ENCODE measurements at places on chromosomes 2 and 18. TPM values are rescaled to one million over a fixed set of nuclear protein-coding genes. Genes with fewer than 3 reads are reported as not detected.

The SPATS2L gene
- total RNA-seq, result 99.3 TPM

The RAPGEF4 gene
- total RNA-seq, result not detected

The ZNF516 gene
- total RNA-seq, result 23.3 TPM

The CYP26B1 gene
- 1.4 TPM for total RNA-seq

The VIT gene
- not detected for total RNA-seq

The SEPTIN10 gene
- total RNA-seq, result 50.0 TPM

The CASP10 gene
- total RNA-seq, result 2.6 TPM

The OXER1 gene
- not detected for total RNA-seq

The TSPYL6 gene
- total RNA-seq, result not detected

The SERPINB13 gene
- total RNA-seq, result not detected

The ELMOD3 gene
- 18.9 TPM for total RNA-seq

The SERPINB8 gene
- 9.5 TPM for total RNA-seq

The IL1B gene
- total RNA-seq, result 21.2 TPM

- DNase-seq, result no peak
These were observed 66.8 kb downstream of the GRB14 start for GRCh38 chr2:164554487-164554886.

GRCh38 chr2:160335441-160335840 is 135.4 kb upstream of the ITGB6 start:
- no peak for DNase-seq

DNA sequence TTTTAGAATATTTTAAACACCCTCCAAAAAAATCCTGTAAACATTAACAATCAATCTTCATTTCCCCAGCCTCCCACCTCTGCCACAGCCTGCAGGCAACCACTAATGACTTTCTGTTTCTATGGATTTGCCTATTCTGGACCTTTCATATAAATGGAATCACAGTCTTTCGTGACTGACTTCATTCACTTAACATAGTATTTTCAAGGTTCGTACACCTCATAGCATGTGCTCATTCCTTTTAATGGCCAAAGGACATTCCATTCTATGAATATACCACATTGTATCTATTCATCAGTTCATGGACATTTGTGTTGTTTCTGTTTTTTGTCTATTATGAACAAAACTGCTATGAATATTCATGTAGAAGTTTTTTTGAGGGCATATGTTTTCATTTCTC is 48.5 kb downstream of the NAT8 start:
- DNase-seq, result no peak

DNA sequence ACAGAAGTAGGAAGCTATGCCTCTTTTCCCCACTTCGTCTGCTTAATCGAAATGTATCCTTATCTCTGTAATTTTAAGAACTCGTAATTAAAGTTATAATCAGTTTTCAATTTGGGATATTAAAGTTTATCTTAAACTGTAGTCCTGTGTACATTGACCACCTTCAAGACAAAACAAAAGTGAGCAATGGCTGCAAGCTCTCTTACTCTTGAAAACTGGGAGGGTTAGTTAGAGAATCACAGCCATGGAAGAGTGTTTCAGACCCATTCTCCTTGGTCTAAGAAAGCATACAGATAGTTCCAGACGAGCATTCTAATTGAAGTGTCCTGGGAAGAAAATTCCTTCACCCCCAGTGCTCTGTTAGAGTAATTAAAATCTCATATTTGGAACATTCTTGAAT is 2.0 kb downstream of the KCMF1 start:
- no peak for DNase-seq

- no peak for DNase-seq
These were observed 64.4 kb downstream of the KLHL29 start for GRCh38 chr2:23449413-23449812.

DNA sequence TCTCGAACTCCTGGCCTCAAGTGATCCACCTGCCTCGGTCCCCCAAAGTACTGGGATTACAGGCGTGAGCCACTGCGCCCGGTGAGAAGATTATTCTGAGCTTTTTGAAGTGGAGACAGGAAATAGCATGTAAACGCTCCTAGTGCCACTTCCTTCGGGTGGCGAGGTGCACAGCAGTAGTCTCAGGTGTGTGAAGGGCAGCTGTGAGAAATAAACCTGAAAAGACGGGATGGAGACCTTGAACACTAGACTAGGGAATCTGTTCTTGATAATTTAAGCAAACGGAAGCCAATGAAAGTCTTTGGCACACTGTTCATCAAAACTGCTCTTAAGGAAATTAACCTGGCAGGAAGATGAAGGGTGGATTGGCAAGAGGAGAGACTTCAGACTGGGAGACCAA is 439 bp upstream of the PLEKHH2 start:
- DNase-seq, result no peak

DNA sequence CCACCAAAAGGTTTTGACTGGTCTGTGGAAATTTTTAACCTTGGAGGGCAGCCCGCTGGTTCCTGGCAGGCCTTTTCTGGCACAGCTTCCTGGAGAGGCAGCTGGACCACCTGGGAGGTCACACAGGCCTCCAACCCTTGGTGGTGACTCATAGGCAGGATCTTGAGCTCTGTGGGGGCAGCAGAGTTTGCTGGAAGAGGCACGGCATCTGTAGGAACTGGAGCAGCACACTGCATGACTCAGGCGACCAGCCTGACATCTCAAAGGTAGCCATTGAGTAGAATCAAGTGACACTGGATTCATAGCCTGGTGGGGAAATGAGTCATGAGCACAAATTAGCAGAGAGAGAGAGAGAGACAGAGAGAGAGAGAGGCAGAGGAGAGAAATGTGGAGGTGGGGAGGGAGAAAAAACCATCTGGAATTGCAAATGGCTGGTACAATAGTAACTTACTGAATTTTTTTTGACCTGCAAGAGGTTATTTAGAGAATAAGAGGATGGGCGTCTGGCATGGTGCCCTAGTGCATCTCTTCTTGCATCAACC is 57.4 kb downstream of the TRPM8 start:
- DNase-seq, result no peak

DNA sequence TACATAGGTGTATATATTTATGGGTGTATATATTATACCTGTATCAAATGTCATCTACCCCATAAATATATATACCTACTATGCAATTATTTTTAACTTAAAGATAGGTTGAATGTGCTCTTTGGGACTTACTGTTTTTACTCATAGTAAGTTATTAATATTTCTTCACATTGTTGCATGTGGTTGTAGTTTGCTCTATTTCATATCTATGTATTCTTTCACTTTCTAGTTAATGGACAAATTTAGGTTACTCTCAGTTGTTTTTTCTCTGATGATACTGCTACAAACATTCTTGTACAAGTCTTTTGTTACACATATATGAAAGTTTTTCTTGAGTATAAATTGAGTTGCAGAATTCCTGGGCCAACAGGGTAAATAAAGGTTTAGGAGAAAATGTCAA is 601.8 kb upstream of the ID2 start:
- no peak for DNase-seq

DNA sequence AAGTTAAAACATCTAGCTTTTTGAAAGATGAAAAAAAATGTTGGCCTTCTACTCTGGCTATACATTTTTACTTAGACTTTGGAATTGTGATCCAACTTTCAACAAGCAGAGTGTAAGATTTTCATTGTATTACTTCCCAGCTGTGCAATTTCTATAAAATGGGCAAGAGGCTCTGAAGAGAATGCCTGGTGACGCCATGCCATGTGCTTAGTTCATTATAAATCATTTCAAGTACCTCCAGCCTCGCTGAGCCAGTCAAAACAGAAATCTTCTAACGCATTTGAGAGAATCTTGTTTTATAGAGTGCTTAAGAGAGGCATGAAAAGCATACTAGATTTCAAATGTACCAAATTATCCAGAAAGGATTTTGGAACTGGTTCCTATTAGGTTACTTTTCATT is 10.1 kb upstream of the STK17B start:
- DNase-seq, result no peak

DNA sequence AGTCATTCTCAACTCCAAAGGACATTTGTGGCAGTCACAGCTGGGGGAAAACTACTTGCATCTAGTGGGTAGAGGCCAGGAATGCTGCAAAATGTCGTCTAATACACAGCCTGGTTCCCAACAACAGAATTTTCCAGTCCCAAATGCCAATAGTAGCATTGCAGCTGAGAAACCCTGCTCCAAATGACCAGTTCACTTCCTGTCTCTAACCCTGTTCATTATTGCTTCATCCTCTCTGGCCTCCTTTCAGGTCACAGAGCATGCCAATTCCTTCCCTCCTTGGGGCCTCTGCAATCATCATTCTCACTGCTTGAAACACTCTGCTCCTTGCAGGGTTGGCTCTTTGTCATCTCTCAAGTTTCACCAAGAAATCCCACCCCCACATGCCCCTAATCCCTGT is 139.1 kb downstream of the IRS1 start:
- DNase-seq, result peak; percentile 36

- DNase-seq, result no peak
These were observed 1304.3 kb upstream of the DDX18 start for GRCh38 chr2:116510117-116510671.

DNA sequence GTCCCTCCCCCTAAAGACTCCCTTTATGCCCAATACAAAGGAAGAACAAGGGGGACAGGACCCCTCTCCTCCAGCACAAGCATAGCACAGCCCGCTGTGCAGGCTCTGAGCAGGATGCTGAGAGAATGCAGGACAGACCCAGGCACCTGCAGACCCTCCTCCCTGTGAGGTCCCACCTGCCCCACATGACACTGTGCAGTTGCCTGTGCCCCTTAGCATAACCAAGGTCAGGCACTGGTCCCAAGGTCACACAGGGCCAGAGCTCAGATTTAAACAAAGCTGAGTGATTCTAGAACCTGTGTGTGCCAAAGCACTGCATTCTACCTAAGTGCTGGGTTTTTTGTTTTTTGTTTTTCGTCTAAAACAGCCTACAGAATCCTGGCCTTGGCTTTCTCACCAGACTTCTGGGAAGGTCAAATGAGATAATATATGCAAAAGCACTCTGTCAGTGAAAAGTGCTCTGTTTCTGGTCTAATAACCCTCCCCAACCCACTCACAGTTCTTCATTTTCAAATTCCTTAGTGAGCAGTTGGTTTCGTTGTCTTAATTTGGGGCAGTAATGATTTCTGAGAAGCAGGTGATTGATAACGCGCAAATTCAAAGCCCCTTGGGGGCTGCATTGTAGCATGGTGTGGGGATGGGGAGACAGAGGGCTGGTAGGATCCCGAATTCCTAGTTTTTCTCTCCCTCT is 125.7 kb downstream of the KCTD1 start:
- no peak for DNase-seq

- DNase-seq, result no peak
These were observed 17.3 kb upstream of the GTF2A1L start for GRCh38 chr2:48600204-48600813.

DNA sequence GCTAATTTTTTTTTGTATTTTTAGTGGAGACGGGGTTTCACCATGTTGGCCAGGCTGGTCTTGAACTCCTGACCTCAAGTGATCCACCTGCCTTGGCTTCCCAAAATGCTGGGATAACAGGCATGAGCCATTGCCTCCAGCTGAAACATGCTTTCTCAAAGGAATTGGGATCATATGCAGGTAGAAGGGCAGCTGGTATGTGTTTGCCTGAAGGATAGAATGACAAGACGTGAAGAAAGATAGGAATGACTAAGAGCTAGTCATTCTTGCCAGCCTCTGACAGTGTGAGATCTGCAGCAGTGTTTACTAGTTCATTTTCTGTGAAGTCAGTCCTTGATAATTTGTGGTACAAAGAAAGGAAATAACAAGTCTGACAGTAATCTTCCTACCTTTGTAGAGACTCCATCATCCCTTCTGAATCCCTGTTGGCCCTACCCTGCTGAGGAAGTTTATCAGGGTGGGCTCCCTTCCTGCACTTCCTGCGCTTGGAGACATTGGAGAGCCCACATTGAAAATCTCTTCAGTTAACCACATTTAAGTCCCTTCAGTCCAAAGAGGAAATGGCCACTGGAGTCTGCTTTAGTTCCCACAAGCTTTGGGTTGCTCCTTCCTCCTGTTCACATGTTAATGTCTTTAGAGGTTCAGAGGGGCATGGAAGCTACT is 14.7 kb downstream of the CFLAR start:
- DNase-seq, result no peak

DNA sequence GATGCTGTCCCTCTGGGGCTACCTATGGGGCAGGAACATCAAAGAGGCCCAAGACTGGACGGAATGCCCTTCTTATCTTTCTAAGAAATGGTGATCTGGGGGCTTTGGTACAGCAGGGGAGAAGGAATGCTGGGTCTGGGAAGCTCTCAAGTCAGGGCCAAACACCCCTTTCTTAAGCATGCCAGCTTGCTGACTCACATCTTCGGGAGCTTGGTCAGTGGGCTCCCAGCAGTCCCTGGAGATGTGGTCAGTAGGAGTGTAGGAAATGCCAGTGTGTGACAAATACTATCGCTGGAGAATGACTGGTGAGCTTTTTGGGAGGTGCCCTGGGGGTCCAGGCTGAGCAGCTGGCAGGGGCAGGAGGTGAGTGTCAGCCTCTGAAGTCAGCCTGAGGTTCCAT is 105.0 kb upstream of the CDC42EP3 start:
- no peak for DNase-seq

DNA sequence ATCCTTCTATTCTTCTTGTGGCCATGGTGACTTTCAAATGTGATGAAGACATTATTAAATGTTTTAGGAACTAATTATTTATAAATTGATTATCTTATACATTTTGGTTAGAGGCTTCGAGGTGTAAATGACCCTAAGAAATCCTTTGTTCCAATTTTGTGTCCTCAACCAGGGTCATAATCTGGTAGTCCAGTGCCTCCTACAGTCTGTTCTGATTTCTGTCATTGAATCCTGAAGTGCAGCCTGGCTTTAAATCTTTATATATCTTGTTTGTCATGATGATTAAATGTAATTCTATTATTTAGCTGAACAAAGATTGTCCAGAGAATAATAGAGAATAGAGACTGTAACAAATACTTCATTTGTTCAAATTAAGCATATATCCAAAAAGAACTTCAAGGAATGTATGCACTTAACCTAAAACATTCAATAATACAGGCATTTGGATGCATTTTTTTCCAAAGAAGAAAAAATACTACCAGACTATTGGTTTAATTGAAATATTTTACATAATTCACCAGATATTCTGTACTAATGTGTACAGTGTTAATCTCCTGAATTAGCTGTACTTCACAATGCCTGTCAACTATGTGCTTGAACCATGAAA is 89.8 kb downstream of the PRPF40A start:
- peak; percentile 63 for DNase-seq

DNA sequence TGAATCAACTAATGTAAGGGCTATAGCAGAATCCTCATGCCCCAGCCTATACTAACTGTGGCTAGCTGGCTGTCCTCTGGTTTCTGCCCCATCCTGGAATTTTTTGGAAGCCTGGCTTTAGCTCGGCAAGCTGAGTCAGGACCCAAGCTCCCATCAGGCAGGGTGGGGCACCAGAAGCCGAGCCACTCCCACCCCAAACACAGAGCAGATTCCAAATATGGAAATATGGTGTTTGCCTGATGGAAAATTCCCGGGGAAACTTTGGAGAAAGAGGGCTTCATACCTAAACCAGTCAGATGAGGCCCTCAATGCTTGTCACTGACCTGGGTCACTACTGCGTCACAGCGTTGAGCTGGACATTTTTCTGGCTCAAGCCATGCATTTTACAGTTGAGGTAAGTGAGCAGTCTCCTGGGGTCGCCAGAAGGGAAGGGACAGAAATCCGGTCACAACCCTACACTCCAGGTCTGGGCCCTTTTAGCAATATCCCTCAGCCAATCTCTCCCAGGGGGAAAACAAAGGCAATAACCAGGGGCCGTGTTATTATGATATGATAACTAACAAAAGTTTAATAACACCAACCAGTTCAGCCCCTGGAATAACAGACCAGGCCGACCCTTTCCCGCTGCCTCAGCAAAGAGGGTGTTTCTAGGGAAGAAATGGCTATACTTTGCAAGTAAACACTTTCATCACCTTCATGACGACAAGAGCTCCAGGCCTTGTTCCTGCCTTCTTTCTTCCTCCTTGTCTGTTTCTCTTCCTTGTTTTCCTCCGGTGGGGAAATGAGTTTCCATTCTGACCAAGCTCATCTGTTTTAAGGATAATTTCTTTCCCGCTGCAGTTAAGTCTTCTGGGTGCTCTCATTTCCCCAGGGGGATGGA is 37.7 kb downstream of the PSD4 start:
- peak; percentile 38 for DNase-seq

Data from stomach (tissue), 19 donors.